ENCODE measurements at places on chromosomes 1 and 21. TPM values are rescaled to one million over a fixed set of nuclear protein-coding genes. Genes with fewer than 3 reads are reported as not detected.

The SHE gene
- total RNA-seq = 25.3 TPM

The PADI4 gene
- total RNA-seq = 12.4 TPM

The FCRL6 gene
- 0.77 TPM for total RNA-seq

The LORICRIN gene
- not detected for total RNA-seq

The MEX3A gene
- total RNA-seq = 8.1 TPM

The EDEM3 gene
- total RNA-seq = 54.9 TPM

The TEDDM1 gene
- not detected for total RNA-seq

The S100A7 gene
- total RNA-seq = not detected

The LCE3D gene
- not detected for total RNA-seq

The TDRKH gene
- 11.6 TPM for total RNA-seq

The CYP4A11 gene
- total RNA-seq = not detected

The TRAF3IP3 gene
- total RNA-seq = 6.9 TPM

DNA sequence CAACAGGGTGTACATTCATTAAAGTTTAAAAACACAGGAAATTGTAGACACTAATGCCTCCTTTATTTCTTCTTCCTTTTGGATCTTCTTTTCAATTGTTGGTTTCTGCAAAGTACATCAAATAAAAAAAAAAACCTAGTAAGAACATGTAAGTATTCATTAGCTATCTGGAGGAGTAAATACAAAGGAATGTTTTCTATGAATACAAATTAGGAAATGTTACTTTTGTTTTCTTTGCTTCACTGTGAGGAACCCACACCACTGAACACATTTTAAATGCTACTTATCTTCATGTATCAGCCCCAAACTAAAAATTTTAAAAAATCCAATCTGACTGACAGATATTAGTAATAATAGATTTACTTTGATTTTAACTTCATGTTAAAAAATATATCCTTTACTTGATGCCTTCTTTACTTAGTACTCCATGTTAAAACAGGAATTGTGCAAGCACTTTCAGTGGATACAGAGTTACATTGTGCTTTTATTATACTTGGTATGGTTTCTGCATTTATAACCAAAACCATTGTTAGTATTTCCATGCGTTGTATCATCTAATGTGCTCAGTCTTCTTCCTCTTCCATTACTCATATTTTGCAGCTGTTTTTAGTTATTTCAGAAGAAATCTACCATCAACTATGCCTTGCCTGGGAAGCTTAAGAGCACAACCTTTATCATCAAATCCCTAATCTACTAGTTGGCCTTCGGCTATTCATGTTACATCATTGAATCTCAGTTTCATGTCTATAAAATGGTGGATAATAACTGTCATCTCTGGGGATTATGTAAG is 236.9 kb upstream of the DPYD start:
- no peak for DNase-seq

GRCh38 chr1:31689854-31690253 is 14.0 kb downstream of the COL16A1 start:
- no peak for DNase-seq

DNA sequence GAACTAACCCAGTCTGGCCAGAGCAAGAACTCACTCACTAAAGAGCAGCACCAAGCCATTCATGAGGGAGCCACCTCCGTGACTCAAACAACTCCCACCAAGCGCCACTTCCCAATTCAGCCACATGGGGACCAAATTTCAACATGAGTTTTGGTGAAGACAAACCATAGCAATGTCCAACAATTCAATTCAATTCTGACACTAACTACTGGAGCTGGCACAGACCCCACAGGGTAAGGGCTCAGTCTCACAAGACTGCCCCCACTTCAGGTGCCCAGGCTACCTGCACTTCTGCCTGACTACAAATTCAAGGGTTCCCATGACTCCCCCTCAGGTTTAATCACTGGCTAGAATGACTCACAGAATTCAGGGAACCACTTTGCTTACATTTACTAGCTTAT is 48.8 kb upstream of the RAP1A start:
- no peak for DNase-seq

DNA sequence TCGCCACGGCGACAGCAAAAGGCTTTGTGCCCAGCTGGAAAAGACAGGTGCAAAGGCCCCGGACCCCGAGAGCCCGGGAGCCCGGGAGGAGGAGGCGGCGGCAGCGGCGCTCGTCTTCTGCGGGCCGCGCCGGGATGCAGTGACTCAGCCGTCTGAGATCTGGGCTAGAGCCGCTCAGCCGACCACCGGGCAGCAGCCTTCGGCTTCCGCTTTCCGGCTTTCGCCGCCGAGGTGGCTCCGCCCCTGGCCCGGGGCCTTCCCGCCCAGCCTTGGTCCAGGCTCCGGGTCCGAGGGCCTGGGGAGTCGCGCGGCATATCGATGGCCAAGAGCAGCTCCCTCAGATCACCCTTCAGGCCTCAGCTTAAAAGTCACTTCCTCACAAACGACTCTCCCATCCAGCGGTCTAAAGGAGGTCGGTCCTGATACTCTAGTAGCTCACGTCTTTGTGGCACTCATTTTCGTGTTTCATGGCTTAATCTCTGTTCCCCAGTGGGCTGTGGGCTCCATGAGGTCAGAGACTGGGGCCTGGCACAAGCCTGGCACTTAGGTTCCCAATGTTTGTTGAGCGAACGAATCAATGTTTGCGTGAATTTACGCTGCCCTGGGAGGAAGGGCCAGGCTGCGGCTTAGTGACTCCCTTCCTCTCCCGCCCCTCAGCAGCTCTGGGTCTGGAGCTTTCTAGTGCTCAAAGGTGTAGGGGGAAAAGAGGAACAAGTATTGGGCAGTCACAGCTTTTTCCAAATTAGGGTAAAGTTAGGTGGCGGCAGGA is at the start of gene PHTF1:
Gene PHTF1, minus strand, starts transcription at position 154 of the 769 bp plus-strand sequence. CDS start 783 bp downstream, outside the sequence.
- peak; percentile 80 for DNase-seq

DNA sequence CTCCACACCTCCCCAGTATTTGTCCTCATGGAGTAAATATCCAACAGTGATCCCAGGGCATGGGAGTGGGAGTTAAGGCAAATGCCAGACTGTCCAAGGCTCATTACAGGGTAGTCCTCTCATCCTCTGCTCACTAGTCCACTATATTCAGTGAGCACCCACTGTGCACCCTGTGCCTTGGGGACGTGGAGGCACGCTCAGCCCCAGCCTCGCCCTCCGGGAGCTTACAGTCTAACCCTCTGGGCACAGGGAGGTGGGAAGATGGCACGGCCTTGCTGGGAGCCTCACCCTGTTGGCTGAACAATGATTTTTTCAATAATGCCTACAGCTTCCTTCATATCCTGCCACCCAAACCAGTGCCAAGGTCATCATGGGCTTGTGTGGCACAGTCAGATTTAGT is 2.8 kb downstream of the HES2 start:
- no peak for DNase-seq

- no peak for DNase-seq
Observed at GRCh38 chr1:24717887-24718650, 27.2 kb upstream of the CLIC4 start.

DNA sequence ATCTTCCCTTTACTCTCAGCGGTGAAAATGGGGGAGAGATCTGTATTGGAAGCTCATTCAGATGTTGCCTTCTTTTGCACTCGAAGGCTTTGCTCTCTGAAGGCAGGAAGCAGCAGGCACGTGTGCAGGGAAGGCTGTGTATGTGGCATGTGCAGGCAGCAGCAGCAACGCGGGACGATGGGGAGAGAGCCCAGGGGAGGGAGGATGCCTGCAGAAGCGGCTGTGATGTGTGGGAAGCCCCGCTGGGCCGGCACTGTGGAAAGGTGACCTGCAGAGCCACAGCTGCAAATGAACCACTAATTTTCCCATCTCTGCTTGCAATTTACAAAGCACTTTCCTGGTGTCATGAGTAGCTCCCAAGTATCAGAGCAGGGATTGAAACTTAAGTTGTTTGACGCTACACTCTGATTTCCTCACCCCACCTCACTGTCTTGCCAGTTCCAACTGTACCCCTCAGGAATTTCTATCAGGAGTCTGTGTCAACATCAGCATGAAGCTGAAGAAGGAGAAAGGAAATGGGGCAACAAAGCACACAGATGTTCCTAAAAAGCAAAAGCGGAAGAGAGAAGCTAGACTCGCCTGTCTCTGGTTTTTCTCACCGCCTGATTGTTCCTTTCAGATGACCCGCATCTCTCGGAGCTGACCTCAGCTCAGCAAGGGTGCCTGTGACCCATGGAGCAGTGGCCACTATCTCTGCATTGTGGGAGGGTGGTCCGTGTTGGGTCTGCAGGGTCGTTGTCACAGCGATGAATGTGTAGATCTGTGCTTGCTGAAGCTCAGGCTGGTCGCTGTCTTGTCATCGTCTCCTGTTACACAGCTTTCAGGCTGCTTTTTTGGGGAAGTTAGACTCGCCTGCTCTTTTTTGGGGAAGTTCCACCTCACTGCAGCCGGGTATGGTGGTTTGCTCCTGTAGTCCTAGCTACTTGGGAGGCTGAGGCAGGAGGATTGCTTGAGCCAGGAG is 156.1 kb downstream of the KIF26B start:
- DNase-seq = peak; percentile 44

GRCh38 chr1:111538343-111539025 is 35.1 kb upstream of the ADORA3 start:
- no peak for DNase-seq

DNA sequence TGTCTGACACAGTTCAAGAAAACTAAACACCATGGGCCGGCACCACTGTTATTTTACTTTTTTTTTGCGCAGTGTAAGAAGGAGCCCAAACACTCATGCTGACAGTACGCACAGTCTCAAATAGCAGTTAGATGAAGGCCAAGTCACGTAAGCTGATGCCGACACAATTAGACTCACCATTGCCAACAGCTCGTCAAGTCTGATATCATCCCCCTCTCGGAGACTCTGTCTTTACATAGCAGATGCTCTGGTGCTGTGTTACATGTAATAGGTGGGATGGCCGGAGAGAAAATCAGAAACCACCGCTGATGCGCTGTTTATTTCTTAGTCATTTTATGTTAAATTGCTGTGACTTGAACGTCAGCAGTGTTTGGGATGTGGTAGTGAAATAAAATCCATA is 49.3 kb downstream of the TGFB2 start:
- no peak for DNase-seq

DNA sequence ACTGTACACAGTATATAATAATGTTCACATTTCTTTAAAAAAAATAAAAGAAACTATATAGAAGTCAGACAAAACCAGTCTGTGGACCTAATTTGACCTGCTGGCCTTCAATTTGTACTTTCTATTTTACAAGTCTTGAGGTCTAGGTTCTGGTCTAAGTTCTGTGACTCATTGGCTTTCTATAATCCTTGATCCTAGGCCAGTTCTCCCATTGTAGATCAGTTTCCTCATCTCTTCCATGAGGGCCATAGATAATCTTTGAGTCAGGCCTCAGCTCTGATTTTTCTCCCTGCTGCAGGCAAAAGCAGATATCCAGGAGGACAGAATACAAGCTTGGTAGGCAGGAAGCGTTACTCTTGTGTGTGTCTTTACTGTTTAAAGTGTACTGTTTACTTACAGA is 603.7 kb upstream of the CAMK1G start:
- DNase-seq = no peak

DNA sequence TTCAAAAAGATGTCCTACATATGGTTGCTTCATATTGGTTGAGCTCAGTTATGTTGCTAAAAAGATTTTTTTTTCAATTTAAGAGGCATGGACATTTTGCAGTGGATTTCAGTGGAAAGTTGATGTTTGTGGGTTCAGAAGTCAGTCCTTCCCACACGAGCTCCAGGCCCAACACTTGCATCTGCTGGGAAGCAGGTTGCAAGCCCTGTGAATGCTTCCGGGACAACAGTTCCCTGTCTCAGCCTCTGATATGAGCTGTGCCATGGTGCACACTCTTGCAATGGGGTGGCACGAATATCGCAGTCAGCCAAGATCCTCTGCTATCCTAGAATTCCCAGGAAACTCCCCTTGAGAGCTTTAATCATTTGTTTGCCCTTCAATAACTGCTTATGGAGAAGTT is 30.3 kb upstream of the ABCG1 start:
- DNase-seq = no peak

- no peak for DNase-seq
Observed at GRCh38 chr1:208536212-208536611, 292.0 kb upstream of the PLXNA2 start.

GRCh38 chr1:111904478-111905218 is 84.8 kb downstream of the KCND3 start:
- DNase-seq = no peak

DNA sequence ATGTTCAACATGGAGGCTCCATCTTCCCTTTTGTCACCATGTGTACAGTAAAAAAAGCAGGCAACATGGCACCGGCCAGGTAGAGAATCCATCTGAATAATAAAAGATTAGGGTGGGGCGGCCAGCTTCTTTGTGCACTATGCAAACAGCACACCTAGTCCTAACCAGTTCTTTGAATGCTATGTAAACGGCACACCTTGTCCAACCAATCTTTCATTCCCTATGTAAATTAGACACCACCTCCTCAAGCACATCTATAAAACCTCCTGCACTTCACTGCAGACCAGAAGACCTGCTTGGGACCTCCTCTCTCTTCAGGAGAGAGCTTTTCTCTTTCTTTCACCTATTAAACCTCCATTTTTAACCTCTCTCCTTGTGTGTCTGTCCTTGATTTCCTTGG is 28.2 kb downstream of the TFB2M start:
- DNase-seq = peak; percentile 19

DNA sequence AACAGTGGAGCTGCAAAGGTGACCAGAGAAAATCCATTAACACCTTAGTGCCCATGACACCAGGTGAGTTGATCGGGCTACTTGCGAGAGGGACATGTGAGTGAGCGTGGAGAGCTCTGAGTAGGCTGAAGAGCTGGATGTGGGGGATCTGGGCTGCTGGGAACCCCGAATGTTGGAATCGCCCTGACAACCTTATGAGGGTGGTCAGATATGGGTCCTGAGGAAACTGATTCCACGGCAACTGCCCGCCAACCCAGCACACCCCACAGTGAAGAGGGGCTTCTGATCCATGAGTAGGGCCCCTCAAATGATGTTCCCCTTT is 705 bp upstream of the QSOX1 start:
- no peak for DNase-seq

GRCh38 chr21:43368685-43369084 is 58.2 kb downstream of the SIK1 start:
- DNase-seq = no peak

DNA sequence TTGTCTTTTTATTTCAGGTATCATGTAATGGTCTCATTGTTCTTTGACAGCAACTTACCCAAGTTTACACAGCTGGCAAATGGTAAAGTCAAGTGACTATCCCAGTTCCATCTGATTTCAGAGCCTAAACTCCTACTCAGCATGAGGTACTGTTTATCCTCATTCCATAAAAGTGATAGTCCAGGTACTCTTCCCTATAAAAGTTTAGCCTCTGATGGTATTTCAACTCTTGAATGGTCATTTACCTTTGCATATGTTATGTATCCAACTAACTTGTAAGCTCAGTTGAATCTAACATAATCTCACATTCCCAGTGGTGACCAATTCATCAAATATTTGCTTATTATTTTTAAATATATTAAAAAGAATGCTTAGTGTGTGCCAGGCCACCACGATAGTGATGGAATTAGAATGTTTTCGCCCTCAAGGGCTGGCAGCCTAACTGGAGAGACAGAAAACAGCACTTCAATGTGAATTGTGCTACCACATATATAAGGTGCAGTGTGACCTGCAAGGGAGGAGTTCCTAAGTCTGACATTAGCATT is 307.1 kb downstream of the CTH start:
- DNase-seq = no peak

Data from lung (tissue), 17 donors.